Activated naive CD4-positive, alpha-beta T cell treated with anti-CD3 and anti-CD28 coated beads, Interleukin-2, amount 10 ng/mL, durations not matched to agents 7 days and 5 days (primary cell): ENCODE measurements at places on chromosomes 12 and 14.

DNA sequence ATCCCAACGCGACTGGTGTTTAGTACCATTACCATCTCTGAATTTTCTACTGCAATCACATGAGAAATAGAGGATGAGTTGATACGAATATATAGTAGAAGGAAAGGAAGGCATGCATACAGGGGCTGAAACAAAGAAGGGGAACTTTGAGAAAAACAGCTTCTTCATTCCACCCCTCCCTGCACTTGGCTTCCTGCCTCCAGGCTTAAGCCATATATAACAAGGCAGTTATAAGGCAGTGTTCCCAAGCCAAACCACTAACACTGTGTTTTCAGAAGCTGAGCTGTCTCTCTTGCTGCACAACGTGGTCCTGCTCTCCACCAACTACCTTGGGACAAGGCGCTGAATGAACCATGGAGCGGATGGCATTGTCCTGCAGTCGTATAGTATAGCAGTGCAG is 11.0 kb downstream of the LETMD1 start:
- no peak for DNase-seq

DNA sequence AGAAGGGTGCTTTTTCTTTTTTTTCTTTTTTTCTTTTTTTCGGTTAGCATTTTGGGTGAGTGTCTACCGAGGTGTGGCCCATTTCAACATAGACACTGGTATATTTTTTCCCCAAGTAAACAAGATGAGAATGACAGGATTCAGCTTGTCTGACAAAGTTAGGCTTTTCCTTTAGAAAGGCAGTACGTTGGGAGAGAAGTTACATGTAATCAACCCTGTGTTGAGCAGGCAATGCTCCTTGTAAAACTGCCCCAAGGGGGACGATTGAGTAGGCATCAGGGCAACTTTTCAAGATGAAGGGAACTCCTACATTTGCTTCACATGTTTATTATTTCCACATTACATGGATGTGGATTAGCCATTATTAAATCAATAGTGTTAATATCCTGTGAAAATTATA is 1.7 kb downstream of the EMP1 start:
- no peak for DNase-seq

DNA sequence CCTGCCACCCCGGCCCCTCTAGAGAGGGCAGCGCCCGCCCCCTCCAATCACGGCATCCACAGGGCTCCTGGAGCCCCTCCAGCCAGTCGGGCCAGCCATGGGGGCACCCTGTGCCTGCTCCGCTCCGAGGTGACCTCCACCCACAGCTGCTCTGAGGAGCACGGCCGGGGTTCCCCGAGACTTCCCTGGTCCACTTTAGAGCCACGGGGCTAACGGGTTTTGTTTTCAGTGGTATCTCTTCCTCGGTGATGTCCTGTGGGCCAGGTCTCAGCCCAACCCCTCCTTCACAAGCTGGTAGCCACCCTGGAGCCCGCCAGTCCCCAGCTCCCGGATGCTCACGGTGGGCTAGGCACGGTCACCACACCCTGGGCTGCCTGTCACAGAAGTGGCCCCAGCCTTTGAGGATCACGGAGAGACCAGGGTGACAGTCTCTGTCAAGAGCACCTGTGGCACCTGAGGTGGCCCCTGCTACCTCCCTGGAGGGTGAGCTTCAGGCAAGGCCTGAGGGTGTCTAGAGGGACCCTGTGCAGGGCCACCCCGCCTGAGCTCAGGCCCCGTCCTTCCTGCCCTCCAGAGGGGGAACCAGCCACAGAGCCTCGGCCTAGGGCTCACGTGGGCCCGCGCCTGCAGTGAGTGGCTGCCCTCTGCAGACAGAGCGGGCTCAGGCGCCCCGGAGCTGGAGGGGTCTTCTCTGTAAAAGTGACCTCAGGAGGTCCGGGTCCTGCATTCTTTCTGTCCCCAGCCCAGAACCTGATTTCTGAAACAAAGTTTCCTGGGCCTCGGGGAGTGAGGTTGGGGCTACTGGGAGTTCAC is 146.0 kb upstream of the C14orf180 start:
- DNase-seq, result no peak

DNA sequence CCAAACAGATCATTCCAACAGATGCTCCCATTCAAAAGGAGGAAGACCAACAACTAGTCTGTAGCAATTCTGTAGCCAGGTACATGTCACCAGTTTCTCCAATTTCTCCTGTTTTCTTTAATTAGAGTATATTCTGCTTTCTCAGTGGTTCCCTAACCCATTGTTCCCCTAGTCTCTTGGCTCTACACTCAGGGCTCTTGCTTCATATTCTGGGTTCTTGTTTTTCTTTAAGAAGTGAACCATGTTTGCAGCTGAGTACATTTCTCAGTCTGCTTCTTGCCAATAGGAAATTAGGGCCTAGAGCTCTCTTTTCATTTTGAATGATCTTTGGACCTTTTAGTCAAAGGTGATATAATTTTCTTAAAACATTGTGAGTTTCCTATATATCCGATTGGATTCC is 29.4 kb upstream of the STXBP6 start:
- DNase-seq, result no peak

GRCh38 chr14:22692194-22692593 is 48.0 kb upstream of the OR6J1 start:
- DNase-seq, result no peak

DNA sequence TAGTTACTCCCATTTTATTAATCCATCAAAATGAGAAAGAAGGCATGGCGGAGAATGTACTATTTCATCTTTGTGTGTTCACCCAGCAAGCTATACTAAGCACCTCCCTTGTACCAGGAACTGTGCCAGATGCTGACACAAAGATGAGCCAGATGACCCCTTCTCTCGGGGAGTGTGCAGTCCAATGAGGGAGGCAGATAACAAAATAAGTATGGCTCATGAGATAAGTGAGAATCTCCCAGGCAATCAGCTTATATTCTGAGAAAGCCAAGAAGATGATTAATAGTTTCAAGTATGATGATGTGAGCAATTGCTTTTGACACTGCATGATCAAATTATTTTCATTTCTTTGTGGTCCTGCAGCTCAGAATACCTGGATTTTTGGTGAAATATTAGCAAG is 1.3 kb upstream of the TMEM233 start:
- no peak for DNase-seq

GRCh38 chr12:111184161-111184560 is 184.7 kb downstream of the PHETA1 start:
- DNase-seq, result no peak

DNA sequence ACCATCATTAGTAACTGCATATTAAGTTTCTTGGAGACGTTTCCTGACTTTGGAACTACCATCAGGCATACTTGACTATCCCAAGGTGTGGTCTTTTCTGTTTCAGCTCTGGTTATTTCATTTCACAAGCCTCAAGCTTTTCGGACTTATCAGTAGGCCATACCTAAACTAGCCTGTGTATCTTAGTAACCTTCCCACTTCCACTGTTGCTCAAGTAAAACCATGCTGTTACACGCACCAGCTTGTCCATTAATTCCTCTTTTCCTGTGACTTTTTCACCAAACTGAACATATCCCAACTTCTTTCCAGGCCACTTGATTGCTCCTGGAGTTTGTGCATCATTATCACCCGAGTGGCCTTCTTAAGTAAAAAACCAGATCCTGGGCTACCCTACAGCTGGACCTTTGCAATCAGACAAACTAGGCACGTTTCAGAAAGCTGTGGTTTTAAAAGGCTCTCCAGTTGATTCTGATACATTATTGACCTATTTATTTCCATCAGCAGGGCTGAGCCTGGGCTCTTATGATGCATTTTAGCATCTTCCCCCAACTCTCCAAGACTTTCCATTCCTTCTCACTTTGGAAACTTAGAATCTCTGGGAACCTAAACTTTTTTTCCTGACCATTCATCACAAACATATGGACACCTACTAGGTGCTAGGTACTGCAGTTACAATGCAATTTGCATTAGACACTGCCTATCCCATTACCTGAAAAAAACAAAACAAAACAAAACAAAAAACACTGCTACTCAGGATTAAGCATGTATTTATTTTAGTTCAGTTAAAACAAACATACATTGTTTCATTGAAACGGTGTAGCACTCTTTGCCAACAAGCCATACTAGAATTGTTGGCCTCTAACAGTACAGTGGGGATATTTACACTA is 14.9 kb downstream of the SLC38A2 start:
- no peak for DNase-seq

- DNase-seq, result no peak
These were observed 16.4 kb downstream of the RAB21 start for GRCh38 chr12:71771069-71771468.

DNA sequence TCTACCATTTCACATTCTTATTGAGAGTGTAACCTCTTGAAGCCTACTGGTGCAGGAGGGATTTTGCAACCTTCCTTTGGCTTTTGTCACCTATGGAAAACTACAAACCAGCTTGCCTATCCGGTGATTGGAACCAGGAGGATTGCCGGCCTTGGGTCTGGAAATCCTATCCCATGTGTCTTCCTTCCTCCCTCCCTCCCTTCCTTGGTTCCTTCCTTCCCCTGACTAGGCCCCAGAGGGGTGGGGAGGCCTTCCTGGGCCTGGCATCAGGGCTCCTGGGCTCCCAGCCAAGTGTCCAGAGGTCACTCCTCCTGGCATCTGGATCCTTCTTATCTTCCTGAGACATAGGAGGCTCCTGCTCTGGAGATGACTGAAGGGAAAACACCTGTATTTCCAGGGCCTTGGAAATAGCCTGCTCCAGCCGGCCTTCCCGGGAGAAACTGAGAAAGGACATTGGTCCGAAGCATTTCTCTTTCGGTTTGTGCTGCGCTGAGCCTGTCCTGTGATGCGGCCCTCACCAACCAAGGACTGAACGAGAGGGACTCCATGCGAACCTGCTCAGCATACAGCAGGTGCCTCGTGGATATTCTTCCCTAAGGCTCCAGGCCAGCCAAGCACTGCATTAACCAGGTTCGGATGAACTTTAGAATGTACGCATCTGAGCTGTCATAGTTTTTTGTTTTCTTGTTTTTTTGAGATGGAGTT is 43.4 kb downstream of the PSMA6 start:
- no peak for DNase-seq

GRCh38 chr14:76832503-76832988 is 6.3 kb downstream of the LRRC74A start:
- DNase-seq, result no peak

- DNase-seq, result no peak
These were observed 121.6 kb downstream of the LLPH start for GRCh38 chr12:66008985-66009384.

DNA sequence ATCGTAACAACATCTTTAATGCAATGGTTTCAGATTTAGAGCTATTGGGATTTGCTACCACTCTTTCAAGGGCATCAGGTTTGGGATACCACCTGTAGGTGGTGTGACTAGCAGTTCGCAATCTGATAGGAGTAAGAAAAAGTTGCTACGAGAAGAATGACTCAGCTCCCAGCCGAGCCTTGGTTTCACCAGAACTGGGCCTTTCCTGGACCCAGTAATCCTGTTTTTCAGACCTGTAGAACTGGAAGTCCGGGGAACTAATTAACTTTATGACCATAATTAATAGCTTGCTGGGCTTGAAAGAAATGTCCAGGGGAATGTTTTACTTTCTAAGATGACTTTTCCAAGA is 770 bp downstream of the ABHD4 start:
- peak; percentile 42 for DNase-seq

GRCh38 chr12:124422142-124422569 is 127.3 kb downstream of the RFLNA start:
- DNase-seq, result no peak

GRCh38 chr12:121558956-121559355 is 21.9 kb downstream of the KDM2B start:
- DNase-seq, result no peak

DNA sequence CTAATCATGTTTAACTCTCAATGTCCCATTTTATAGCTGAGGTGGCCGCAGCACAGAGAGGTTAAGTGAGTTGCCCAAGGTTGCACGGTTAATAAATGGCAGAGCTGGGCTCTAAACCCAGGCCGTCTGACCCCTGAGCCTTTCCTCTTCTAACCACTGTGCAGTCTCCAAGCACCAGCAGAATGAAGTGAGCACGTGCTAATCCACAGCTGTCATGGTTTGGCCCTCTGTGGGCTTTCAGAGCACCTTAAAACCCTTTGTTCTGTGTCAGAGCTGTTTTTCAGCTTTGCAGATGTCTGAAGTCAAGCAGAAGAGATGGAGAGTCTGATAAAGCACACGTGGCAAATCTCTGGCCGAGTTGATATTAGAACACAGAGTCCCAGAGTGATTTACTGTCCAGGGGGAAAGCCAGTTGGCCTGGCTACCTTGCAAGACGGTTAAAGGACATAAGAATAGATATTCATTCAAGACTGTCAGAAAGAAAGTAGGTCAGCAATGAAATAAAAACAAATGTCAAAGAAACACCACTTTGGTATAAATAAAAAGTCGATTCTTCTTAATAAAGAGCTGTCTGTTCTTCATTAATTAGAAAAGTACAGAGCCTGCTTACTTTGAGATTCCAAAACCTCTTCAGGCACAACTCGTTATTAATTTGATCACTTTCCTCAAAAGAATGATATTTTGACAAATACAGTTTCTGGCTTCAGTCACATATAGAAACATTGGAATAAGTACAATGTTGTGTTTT is 107.3 kb downstream of the CRADD start:
- peak; percentile 69 for DNase-seq

GRCh38 chr12:3154006-3154405 is 76.8 kb downstream of the TSPAN9 start:
- no peak for DNase-seq

- no peak for DNase-seq
These were observed 342.0 kb downstream of the NPAS3 start for GRCh38 chr14:33280646-33281045.

- DNase-seq, result peak; percentile 70
These were observed 28.8 kb upstream of the LRRC10 start for GRCh38 chr12:69639400-69640016.

- DNase-seq, result no peak
These were observed 596.1 kb downstream of the VRK1 start for GRCh38 chr14:97393244-97393643.

GRCh38 chr12:123267991-123268843 is 3.4 kb downstream of the CDK2AP1 start:
- peak; percentile 23 for DNase-seq

DNA sequence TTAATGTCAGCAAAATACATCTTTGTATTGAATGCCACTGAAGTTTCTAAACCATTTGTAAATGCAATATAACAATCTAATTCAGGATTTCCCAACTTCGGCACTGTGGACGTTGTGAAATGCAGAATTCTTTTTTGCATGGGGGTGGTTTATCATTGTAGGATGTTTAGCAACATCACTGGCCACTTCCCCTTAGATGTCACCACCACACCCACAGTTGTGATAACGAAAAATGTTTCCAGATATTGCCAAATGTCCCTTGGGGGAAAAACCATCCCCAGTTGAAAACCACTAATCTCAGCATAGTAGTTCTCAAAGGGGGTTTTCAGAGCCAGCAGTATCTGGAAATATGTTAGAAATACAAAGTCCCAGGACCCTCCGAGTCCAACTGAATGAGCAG is 203.3 kb downstream of the NAV3 start:
- DNase-seq, result no peak

- no peak for DNase-seq
These were observed 142.1 kb downstream of the KIF21A start for GRCh38 chr12:39300799-39301198.

GRCh38 chr12:71439362-71439612 is 311 bp upstream of the LGR5 start:
- no peak for DNase-seq

- no peak for DNase-seq
These were observed 7.4 kb downstream of the PAPOLA start for GRCh38 chr14:96509457-96510090.
